ENCODE measurements at places on chromosomes 16 and 17.

GRCh38 chr17:19762515-19762961 lies 14.4 kb upstream of the ALDH3A1 start:
- DNase-seq: peak; percentile 63

- no peak for DNase-seq
Observed at GRCh38 chr17:3565143-3565542, 7.5 kb upstream of the TRPV3 start.

- no peak for DNase-seq
Observed at GRCh38 chr17:59505610-59506276, 59.7 kb upstream of the DHX40 start.

- DNase-seq: no peak
Observed at GRCh38 chr16:25012525-25012991, 2.6 kb downstream of the ARHGAP17 start.

- no peak for DNase-seq
Observed at GRCh38 chr17:63436523-63437110, 9.5 kb downstream of the CYB561 start.

- DNase-seq: no peak
Observed at GRCh38 chr16:58500430-58501241, 693 bp downstream of the NDRG4 start.

DNA sequence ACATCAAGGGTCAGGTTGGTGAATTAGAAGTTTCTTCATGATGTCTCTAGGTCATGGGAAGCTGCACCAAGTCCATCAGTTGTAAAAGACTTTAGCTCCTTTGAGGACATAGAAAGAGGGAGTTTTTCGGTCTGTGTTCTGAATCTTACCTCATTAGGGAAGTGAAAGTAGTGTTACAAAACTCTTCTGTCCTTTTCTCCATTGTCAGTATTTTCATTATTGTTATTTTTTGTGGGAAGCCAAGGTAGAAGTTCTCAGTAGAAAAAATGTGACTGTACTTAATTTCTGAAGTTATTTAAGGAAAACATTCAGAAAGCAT lies 24.2 kb downstream of the MAP3K3 start:
- DNase-seq: no peak

All from stimulated activated CD4-positive, alpha-beta T cell treated with anti-CD3 and anti-CD28 coated beads, Interleukin-4, amount 100 ng/mL, for 1 hour (primary cell).